Thyroid gland (tissue), 4 donors: ENCODE measurements at places on chromosomes 1 and 21. TPM values are rescaled to one million over a fixed set of nuclear protein-coding genes. Genes with fewer than 3 reads are reported as not detected.

- DNase-seq, result no peak
Observed at GRCh38 chr1:233138788-233139585, 156.5 kb downstream of the PCNX2 start.

TDRD5 gene
- 1.2 TPM for total RNA-seq

DNA sequence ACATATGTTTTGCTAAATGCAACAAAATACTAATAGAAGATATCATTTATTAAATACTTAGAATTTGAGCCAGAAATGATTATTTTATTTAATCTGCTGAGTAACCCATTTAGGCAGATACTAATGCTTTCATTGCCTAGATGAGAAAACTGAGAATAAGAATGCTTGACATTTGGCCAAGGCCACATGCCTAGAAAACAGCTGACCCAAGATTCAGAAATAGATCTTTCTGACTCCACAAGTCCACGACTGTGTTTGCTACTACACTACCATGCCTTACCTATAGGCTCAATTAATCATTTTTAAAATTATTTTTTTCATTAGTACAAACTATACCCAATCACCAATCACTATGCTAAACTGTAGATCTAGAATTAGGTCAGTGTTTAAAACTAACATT, 129.7 kb downstream of the ATP1B1 start:
- peak; percentile 6 for DNase-seq

DNA sequence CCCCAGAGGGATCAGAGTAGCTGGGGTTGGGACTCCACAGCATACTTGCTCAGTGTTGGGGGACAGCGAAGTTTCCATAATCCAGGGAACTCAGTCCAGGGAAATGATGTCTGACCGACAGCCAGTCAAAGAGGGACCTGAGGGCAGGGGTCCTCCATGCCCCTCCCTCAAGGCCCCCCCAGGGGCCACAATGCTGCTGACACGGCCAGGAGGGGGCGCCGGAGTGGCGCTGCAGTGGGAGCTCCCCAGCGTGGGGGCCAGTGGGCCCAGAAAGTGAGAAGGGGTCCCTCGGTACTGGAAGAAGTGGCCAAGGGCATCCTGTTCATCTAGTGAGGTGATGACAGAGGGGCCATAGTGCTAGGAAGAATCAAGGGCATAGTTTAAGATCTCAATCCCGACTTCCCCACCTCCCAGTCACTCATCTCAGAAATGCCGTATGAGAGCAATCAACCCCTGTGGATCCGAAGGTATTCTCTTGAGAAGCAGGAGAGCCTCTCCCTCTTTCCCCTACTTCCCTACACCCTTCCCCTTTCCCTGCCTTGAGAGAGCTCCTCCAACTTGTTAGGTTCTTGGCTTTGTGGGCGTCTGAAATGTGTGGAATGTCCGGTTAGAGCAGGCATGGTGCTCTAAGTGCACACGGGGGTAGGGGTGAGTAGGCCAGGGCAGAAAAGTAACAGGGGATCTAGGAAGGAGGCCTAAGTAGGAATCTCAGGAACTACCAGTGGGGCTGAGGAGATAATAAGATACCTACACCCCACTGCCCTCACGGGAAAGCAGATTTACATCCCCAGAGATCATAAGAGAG, 4.1 kb downstream of the NUDT17 start:
- no peak for DNase-seq

GRCh38 chr1:23069149-23069548, 49.9 kb downstream of the KDM1A start:
- DNase-seq, result no peak

DNA sequence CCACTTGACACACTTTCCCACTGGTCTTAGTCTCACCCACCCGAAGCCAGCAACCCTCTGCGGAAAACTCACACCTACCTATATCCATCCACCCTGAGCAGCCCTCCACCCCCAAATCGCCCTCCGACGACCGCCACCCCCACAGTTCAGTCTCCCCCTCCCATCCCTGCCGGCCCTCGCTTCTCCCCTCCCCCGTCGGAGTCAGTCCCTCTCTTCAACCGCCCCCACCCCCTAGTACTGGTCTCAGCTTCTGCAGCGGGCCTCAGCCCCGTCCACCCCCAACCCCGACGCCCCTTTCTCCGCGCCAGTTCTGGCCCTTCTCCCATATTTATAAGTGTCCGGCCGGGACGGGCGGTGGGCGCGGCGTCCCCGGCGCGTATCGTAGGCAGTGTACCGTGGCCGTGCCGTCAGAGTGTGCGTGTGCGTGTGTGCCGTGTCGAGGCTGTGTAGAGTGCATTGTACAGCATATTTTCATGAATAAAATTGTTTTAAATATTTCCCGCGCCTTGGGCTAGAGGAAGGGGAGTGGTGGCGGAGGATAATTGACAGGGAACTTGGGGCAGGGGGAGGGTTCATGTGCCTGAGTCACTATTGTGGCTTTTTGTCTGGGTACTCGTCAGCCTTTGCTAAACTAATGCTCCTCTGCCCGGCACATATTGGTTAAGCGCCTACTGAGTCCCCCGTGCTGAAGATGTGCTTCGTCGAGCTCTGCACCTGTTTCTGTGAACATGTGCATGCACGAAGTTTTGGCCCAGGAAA, 22.0 kb downstream of the FOXO6 start:
- peak; percentile 54 for DNase-seq

GJA5 gene
- 3.6 TPM for total RNA-seq

CFAP107 gene
- total RNA-seq, result not detected

- DNase-seq, result no peak
Observed at GRCh38 chr1:173332026-173332425, 124.9 kb upstream of the TNFSF4 start.
